ENCODE measurements at places on chromosomes 16 and 17.

DNA sequence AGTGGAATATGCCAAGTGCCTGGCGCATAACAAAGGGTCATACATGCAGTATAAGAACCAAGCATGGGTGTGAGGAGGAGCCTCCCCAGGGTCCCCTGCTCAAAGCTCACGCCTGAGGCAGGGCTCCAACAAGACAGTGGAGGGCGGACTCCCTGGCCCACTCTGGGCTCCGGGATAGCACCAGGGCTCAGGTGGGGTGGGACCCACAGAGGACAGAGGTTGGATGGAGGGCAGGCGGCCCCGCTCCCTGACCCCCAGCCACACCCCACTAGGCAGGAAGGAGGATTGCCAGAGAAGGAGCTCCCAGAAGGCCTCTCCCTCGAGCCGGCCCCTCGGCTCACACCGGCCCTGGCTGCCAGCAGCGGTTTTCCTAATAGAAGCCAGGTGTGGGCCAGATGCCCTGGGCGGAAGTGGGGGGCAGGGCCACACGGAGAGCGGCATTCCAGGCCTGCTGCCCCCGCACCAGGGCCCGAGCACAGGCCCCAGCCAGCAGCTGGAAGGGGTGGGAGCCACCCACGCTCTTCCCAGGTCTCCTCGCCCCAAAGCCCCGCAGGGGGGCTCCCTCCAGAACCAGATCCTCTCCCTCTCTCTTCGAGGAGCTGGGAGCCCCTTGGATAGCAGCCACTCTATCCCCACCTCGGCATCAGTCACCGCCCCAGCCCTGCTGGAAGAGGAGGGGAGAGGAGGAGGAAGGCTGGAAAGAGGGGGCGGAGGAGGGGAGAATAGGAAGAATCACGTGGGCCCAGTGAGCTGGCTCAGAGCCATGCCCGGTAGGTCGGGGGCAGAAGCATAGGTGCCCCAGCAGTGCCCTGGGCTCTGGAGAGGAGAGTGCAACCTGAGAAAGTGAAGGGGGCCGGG lies 21.0 kb downstream of the VASN start:
- DNase-seq = no peak

DNA sequence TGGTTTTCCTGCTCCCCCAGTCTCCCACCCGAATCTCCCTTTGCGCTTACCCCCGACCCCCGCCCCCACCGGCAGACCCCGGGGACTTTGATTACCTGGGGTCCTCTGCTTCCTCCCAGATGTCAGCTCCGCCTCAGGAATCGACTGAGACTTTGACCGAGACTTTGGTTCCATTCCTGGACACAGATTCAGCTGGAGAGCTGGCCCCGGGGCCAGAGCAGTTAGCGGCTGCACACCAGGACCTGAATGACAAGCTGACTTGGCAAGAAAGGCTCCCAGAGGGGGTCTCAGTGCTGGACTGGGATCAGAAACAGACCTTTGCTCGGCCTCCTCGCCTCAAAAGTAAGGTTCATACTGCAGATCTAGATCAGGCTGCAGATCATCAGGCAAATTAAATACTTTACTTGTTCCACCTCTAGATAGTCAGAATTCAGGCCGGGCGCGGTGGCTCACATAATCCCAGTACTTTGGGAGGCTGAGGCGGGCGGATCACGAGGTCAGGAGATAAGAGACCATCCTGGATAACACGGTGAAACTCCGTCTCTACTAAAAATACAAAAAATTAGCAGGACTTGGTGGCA lies 60.3 kb upstream of the FBXO47 start:
- DNase-seq = no peak

DNA sequence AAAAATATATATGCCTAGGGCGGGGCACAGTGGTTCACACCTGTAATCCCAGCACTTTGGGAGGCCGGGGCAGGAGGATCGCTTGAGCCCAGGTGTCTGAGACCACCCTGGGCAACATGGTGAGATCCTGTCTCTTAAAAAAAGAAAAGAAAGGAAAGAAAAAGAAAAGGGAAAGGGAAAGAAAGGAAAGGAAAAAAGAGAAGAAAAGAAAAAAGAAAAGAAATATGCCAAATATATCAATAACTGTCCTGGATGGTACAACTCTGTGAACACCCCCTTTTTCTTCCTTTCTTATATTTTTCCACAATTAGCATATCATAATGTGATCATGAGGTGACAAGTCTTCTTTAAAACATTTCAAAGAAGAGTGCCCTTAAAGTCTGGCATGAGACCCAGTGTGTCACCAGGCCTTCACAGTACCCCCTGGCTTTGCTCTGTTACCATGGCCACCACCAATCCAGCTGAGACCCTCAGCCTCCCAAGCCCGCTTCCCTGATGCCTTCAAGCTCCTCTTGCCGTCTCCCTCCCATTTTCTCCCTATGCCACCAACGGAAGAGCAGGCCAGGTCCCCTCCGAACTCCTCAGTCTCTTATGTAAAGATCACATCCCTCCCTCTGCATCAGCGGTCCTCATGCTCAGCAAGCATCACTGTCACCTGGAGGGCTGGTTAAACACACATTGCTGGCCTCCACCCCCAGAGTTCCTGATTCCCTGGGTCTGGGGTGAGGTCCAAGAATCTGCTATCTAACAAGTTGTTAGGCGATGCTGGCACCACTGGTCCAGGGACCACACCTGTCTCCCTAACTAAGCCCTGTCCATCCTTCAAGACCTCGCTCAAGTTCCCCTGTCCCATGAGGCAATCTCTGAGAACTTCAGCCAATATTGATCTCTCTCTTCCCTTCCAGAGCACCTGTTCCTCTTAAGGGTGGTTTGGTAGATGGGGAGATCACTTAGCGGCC lies 44.5 kb downstream of the CUEDC1 start:
- DNase-seq = no peak

GRCh38 chr16:58425756-58426494 lies 33.7 kb downstream of the GINS3 start:
- peak; percentile 37 for DNase-seq

DNA sequence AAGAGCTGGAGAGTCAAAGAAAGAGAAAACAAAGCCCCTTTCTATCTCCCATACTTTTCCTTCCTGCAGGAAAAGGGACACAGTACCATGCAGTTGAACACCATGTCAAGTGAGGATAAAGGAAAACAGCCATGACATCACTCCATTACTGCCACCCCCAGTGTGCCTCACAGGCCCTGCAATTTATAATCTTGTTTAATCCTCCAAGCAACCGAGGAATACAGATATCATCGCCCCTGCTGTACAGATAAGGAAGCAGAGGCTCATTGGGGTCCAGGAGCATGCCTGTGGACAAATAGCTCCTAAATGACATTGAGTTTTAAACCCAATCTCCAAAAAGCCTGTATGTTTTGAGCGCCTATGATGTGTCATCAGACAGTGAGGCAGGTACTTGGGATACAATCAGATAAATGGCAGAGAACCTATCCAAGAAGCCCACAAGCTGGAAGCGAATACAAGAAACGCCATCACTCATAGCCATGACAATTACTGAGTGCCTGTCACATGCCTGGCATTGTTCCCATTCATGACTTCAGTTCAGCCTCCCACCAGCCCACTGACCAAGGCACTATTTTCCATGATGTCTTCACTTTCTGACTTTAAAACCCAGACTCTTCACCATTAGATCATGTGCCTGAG lies 45.5 kb downstream of the CPPED1 start:
- no peak for DNase-seq

DNA sequence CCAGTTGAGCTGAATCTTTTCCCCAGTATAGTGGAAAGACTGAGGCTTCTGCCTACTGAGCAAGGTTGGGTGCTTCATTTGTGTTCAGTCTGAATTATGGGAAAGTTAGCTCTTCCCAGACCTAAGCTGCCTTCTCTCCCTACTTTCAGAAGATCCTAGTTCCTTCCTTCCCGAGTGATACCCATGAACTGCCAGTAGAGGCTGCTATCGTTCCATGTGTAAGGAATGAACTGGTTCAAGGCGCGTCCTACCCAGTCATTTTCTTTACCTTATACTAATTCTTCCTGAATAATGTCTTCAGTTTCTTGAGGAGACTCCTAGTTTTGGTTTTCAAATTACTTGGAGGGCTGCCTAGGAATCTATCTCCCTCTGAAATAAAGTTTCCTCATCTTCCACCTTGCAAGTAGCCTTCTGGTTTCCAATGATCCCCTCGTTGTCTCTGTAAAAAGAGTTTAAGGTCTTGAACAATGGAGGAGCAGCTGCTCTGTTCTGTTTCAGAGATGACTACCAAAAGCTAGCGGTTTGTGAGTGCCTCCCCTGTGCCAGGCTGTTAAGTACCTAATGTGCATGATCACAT lies 934 bp upstream of the AOC2 start:
- DNase-seq = no peak

- peak; percentile 18 for DNase-seq
Measured at GRCh38 chr17:28180449-28180848, 138.0 kb downstream of the NLK start.

DNA sequence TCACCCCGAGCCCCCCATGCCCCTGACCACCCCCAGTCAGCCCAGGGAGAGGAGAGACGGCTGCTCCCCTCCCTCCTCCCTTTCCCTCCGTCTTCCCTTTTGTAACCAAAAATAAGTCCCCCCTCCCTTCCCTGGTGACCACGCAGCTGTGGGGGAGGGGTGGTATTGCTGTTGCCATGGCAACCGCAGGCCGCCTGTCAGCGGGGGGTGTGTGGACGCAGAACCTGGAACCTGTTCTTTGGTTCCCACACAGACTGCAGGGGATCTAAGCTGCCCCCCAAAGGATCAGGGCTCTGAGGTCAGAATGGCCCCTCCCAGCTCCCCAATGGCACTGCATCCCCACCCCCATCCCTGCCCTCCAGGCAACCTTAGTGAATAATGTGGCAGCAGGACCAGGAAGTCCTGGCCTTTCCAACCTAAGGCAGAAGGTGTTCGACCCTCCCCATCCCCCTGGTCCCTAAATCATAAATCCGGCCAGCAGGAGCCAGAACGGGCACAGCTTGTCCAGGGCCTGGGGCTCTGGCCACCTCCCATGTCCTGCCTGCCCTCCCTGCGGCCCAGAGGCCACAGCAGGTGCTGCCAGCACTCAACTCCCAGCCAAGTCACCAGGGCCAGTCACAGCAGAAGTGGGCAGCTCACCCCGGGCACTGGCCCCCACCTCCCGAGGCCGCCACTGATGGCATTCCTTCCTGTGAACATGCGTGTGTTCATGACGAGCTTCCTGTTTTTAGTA lies 12.0 kb downstream of the CA4 start:
- DNase-seq = peak; percentile 35

DNA sequence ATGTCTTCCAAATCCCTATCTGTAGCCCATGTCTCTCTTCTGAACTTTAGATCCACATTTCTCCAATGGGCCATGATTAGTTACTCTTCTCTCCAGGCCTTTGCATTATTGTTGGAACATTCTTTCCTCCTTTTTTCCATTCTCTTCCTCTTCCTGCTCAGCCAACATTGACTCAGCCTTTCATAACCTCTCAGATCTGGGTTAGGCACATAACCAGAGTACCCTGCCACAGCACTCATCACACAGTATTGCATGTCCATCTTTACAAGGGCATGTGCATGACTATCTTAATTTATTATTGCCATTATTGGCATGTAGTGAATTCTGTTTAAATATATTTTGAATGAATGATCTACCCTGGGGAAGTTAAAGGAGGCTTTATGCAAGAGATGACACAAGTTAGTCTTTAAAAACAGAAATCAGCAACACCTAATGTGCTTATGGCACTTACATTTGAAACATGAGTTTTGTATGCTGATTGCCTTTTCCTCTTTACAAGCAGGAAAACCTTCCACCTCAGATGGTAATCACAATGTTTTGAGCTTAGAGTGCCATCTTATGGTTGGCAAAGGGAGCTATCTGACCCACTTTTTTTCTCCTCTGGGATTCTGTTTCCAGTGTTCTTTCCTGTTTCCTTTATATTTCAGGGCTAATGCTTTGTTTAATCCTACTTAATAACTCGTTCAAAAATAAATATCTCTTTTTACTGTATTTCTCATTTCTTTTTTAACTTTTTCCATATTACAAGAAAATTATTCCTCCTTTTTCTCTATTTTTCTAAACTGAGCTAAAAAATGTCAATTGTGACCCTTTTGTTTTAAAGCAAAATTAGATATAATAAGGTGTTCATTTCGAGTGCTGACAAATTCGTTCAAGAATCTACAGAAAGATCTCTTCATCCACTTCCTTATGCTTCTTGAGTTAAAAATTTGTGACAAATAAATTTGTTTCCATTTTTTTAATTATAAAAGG lies 151.0 kb upstream of the RBL2 start:
- no peak for DNase-seq

DNA sequence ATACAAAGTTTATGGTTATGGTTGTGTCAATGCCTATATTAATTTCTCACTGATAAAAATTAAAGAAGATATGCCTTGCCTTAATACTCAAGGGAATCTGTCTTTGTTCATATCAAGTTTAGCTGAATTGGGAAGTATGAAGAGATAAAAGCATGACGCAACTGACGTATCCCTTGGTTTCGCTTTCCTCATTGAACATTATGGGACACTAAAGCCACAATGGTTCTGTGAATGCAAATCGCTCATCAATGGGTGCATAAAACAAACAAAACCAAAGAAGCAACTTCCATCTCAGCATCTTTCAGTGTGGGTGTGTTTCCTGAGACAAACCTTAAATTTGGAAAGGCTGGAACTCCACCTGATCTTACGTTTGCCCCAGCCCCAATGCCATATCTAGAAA lies 108.2 kb downstream of the NPIPB5 start:
- no peak for DNase-seq

DNA sequence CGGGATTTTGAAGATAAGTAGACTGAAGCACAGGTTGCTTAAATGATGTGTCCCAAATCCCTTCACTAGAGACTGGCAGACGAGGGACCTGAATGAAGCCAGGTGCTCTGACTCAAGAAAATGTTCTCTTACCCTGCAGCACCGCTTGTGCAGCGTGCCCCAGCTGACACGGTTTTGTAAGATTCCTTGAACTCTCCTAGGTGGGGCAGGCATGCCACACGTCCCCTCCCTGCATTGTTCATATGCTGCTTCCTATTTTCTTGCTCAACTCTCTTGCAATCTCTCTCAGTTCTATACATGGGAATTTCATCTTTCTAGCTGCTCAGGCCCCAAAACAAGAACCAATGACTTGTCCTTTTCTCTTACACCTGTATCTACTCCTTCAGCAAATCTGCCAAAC lies 22.1 kb upstream of the HNF1B start:
- DNase-seq = no peak

- peak; percentile 64 for DNase-seq
Measured at GRCh38 chr17:56653877-56654276, 60.4 kb downstream of the NOG start.
